Mesothelial cell of epicardium (in vitro differentiated cells): ENCODE measurements at places on chromosomes 7 and 10. TPM values are rescaled to one million over a fixed set of nuclear protein-coding genes. Genes with fewer than 3 reads are reported as not detected.

DNA sequence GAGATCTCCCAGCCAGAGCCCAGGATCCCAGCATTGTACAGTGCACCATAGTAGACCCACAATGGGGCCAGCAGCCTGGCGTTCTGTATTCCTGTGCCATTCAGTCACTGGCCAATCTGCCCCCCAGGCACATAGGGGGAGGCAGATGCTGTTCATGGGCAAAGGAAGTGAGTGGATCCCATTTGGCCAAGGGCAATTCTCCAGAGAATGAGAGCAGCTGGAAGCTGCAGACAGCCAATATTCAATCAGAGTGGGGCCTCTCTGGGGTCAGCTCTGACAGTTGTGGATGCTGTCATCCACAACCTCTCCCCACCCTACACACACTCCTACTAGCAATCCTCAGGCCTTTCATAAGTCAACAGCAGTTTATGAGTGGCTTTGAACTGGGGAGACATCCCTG, 17.5 kb downstream of the STEAP1B start:
- H3K4me1 ChIP-seq: peaks cover 14% of the 10 kb centered on the region
- no peak overlapping the region for H3K4me3 ChIP-seq
- H3K36me3 ChIP-seq: no peaks in the 10 kb centered on the region
- no peak overlapping the region for H3K27ac ChIP-seq
- no peaks in the 10 kb centered on the region for H3K27me3 ChIP-seq
- no peak for DNase-seq

GRCh38 chr7:130363026-130363847, 17.1 kb upstream of the CPA1 start:
- no peaks in the 10 kb centered on the region for H3K27me3 ChIP-seq
- no peak overlapping the region for H3K4me3 ChIP-seq
- no peak for DNase-seq
- peaks cover 12% of the 10 kb centered on the region for H3K36me3 ChIP-seq

DNA sequence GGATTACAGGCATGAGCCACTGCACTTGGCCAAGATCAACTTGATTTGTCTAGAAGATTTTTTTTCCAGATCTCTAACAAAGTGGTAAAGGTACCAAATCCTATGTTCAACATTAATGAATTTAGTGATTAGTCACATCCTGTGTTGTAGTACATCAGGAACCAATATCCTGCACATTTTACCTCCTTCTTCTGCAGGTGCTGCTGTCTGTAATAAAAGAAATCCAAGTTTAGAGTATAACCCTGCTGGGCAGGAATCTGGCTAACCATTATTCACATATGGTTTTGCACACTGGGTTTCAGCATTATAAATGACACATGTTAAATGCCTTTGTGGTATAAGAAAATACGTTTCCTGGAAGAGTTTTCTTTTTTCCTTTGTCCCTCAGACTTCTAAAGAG, 10.8 kb downstream of the PARD3 start:
- H3K4me3 ChIP-seq: no peak overlapping the region
- H3K36me3 ChIP-seq: peaks cover 3% of the 10 kb centered on the region
- H3K27me3 ChIP-seq: no peaks in the 10 kb centered on the region
- no peak for DNase-seq

Gene KCNMA1
- 38.4 to 44.0 TPM (median 41.3 TPM) in 3 replicates for total RNA-seq

- no peaks in the 10 kb centered on the region for H3K27me3 ChIP-seq
- H3K4me1 ChIP-seq: peaks cover 42% of the 10 kb centered on the region
- H3K4me3 ChIP-seq: no peak overlapping the region
- H3K27ac ChIP-seq: no peak overlapping the region
These were observed 59.7 kb upstream of the NEBL start for GRCh38 chr10:20956843-20957242.

GRCh38 chr10:1244493-1244892, 188.3 kb downstream of the WDR37 start:
- no peak overlapping the region for H3K27ac ChIP-seq
- peaks cover 2% of the 10 kb centered on the region for H3K36me3 ChIP-seq
